Lung (tissue), 17 donors: ENCODE measurements at places on chromosomes 7 and 10. TPM values are rescaled to one million over a fixed set of nuclear protein-coding genes. Genes with fewer than 3 reads are reported as not detected.

GRCh38 chr7:143497008-143497795, 19.5 kb downstream of the TAS2R41 start:
- no peak overlapping the region for H3K27ac ChIP-seq
- H3K4me1 ChIP-seq: no peaks in the 10 kb centered on the region
- DNase-seq: no peak
- H3K27me3 ChIP-seq: no peaks in the 10 kb centered on the region
- no peaks in the 10 kb centered on the region for H3K36me3 ChIP-seq

Gene HGF
- total RNA-seq: 17.9 TPM

GRCh38 chr7:98879198-98879978, 1.1 kb downstream of the TRRAP start:
- peaks cover 7% of the 10 kb centered on the region for H3K4me1 ChIP-seq
- peak overlapping the region; percentile 99 for H3K4me3 ChIP-seq
- no peaks in the 10 kb centered on the region for H3K27me3 ChIP-seq
- peaks cover 17% of the 10 kb centered on the region for H3K36me3 ChIP-seq
- H3K27ac ChIP-seq: peak overlapping the region; percentile 100

DNA sequence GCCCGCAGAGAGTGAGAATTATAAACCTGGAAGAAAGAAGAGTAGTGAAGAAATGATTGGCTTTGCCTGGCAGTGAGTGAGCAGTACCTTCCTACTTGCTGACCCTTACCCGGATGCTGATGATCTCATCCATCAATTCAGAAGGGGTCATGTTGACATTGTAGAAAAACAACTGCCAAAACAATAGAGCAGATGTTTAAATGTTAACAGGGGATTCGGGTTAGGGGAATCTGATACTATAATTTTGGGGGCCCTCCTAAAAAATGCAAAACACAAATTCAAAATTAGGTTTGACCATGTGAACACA, 78.1 kb downstream of the MYOF start:
- H3K4me3 ChIP-seq: no peak overlapping the region
- no peak overlapping the region for H3K27ac ChIP-seq
- H3K27me3 ChIP-seq: no peaks in the 10 kb centered on the region
- H3K36me3 ChIP-seq: peaks cover 23% of the 10 kb centered on the region
- peaks cover 2% of the 10 kb centered on the region for H3K4me1 ChIP-seq

Gene GATA3
- total RNA-seq: 3.4 TPM

GRCh38 chr10:77784856-77785255, 141.7 kb downstream of the DLG5 start:
- no peaks in the 10 kb centered on the region for H3K27me3 ChIP-seq
- no peak overlapping the region for H3K4me3 ChIP-seq
- peaks cover 9% of the 10 kb centered on the region for H3K36me3 ChIP-seq
- no peaks in the 10 kb centered on the region for H3K4me1 ChIP-seq
- no peak for DNase-seq

- no peaks in the 10 kb centered on the region for H3K4me1 ChIP-seq
- no peak overlapping the region for H3K27ac ChIP-seq
- DNase-seq: no peak
- H3K36me3 ChIP-seq: no peaks in the 10 kb centered on the region
- no peaks in the 10 kb centered on the region for H3K27me3 ChIP-seq
These were observed 7.0 kb downstream of the NEURL1 start for GRCh38 chr10:103500481-103500880.

GRCh38 chr10:31020209-31020608, 11.5 kb downstream of the ZNF438 start:
- no peak overlapping the region for H3K27ac ChIP-seq
- peak; percentile 58 for DNase-seq
- H3K36me3 ChIP-seq: no peaks in the 10 kb centered on the region

DNA sequence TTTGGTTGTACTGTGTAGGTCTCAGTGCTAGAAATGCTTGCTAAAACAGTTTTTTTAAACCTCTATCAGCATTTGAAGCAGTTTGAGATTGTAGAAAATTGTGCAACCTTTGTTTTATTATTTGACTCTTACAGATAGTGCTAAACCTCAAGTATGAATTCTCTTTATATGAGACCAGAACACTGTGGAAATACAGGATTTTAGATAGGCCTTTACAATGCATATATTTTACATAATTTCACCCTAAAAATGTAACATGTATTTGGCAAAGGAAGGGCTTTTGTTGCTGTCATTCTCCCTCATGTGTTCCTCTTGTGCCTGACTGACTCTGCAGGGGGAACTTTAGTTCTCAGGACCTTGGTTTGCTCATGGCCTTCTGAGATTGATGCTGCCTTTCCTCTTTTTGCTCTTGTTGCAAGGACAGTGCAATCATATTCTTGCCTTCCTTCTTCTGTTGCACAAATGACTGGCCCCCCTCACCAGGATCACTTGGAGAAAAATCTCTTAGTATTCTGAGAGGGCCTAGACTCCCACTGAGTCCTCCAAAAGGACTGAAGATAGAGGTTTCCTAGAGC, 188.7 kb downstream of the PPP1R9A start:
- H3K36me3 ChIP-seq: no peaks in the 10 kb centered on the region
- no peak overlapping the region for H3K4me3 ChIP-seq

GRCh38 chr7:66950763-66951162, 29.7 kb downstream of the TMEM248 start:
- H3K4me1 ChIP-seq: no peaks in the 10 kb centered on the region
- no peak for DNase-seq
- peaks cover 30% of the 10 kb centered on the region for H3K36me3 ChIP-seq
- H3K27ac ChIP-seq: no peak overlapping the region
- H3K27me3 ChIP-seq: no peaks in the 10 kb centered on the region

Gene TAS2R3
- total RNA-seq: 13.0 TPM

DNA sequence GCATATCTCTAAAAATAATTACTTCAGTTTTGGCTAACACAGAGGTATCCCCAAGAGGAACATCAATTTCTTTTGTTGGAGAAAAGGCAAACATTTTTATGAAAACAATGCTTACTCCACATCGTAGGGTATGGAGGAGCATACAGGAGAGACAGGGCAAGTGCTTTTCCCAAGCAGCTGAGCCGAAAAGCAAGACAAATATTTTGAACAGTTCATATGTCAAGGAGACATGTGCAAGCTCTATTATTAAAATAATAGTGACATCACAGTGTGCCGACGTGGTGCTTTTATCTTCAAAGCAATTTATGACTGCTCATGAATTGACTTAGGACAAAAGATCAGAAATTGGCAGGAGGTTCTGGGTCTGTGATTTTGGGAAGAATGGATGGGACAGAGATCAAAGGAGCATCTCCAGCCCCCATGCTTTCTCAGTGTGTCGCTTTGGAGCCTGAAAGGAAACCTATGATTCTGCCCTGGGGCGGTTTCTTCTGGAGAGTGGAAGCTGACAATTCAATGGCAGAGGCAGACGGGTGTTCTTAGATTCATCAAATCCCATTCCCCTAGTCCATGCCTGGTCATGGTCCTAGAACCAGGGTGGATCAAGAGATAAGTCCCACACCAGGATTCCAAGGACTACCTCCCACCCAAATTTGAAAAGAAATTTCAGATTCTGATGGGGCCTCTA, 97.1 kb downstream of the JCAD start:
- H3K27me3 ChIP-seq: no peaks in the 10 kb centered on the region
- H3K27ac ChIP-seq: no peak overlapping the region
- no peak overlapping the region for H3K4me3 ChIP-seq
- peak; percentile 11 for DNase-seq
- no peaks in the 10 kb centered on the region for H3K4me1 ChIP-seq
- H3K36me3 ChIP-seq: no peaks in the 10 kb centered on the region

GRCh38 chr10:33005322-33006301, 47.6 kb upstream of the ITGB1 start:
- no peaks in the 10 kb centered on the region for H3K27me3 ChIP-seq
- H3K4me1 ChIP-seq: peaks cover 10% of the 10 kb centered on the region
- peak; percentile 79 for DNase-seq
- no peaks in the 10 kb centered on the region for H3K36me3 ChIP-seq
- no peak overlapping the region for H3K4me3 ChIP-seq
- H3K27ac ChIP-seq: peak overlapping the region; percentile 84

- H3K27me3 ChIP-seq: peaks cover 2% of the 10 kb centered on the region
- no peaks in the 10 kb centered on the region for H3K36me3 ChIP-seq
- H3K4me1 ChIP-seq: peaks cover 13% of the 10 kb centered on the region
- H3K4me3 ChIP-seq: no peak overlapping the region
These were observed 89.3 kb downstream of the BEND7 start for GRCh38 chr10:13439313-13440184.

Gene SLIT1
- total RNA-seq: 0.74 TPM

GRCh38 chr7:108586274-108586710, 16.6 kb downstream of the DNAJB9 start:
- no peaks in the 10 kb centered on the region for H3K27me3 ChIP-seq
- no peak overlapping the region for H3K27ac ChIP-seq
- no peak for DNase-seq
- H3K4me1 ChIP-seq: no peaks in the 10 kb centered on the region
- H3K4me3 ChIP-seq: no peak overlapping the region
- H3K36me3 ChIP-seq: no peaks in the 10 kb centered on the region

Gene SYT15B
- total RNA-seq: 59.8 TPM

DNA sequence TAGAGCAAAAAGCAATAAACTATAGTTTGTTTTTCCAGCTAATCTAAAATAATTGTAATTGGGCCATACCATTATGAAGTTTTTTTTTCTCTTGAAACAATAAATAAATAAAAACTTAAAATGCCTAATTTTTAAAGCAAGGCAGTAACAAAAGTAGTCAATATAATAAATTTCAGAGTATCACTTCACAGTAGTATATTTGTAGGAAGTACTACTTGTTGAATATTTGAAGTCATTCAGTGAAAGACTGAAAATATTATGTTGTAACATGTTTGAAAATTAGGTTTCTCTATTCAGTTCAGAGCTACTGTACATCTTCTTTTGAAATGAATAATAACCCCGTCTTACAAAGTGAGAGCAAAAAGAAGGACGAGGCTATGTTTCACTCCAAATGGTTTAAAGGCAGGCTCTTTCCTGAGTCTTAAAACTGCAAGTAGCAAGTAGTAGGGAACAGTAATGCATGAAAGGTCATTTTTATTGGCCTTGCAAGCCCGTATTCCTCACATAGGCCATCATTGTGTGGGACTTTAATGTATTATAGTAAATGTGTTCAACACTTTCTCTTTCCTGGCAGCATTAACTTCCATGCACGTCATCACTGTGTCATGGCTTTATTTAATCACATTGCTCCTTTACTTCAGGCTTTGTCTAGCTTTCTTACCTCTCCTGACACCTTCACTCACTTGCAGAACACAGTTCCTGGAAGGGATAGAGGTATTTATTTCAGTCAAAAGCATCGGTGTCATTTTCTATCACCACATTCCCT, 141.4 kb downstream of the VTI1A start:
- H3K4me3 ChIP-seq: no peak overlapping the region
- H3K27ac ChIP-seq: no peak overlapping the region
- H3K4me1 ChIP-seq: no peaks in the 10 kb centered on the region
- peak; percentile 21 for DNase-seq

- no peak overlapping the region for H3K4me3 ChIP-seq
- no peaks in the 10 kb centered on the region for H3K27me3 ChIP-seq
- DNase-seq: peak; percentile 72
- no peak overlapping the region for H3K27ac ChIP-seq
- H3K36me3 ChIP-seq: no peaks in the 10 kb centered on the region
These were observed 19.9 kb upstream of the MAP3K8 start for GRCh38 chr10:30413996-30414576.

GRCh38 chr7:128710481-128710880, 28.7 kb upstream of the CALU start:
- no peaks in the 10 kb centered on the region for H3K4me1 ChIP-seq
- H3K27me3 ChIP-seq: no peaks in the 10 kb centered on the region
- H3K27ac ChIP-seq: no peak overlapping the region
- no peak overlapping the region for H3K4me3 ChIP-seq
- no peaks in the 10 kb centered on the region for H3K36me3 ChIP-seq
- no peak for DNase-seq

DNA sequence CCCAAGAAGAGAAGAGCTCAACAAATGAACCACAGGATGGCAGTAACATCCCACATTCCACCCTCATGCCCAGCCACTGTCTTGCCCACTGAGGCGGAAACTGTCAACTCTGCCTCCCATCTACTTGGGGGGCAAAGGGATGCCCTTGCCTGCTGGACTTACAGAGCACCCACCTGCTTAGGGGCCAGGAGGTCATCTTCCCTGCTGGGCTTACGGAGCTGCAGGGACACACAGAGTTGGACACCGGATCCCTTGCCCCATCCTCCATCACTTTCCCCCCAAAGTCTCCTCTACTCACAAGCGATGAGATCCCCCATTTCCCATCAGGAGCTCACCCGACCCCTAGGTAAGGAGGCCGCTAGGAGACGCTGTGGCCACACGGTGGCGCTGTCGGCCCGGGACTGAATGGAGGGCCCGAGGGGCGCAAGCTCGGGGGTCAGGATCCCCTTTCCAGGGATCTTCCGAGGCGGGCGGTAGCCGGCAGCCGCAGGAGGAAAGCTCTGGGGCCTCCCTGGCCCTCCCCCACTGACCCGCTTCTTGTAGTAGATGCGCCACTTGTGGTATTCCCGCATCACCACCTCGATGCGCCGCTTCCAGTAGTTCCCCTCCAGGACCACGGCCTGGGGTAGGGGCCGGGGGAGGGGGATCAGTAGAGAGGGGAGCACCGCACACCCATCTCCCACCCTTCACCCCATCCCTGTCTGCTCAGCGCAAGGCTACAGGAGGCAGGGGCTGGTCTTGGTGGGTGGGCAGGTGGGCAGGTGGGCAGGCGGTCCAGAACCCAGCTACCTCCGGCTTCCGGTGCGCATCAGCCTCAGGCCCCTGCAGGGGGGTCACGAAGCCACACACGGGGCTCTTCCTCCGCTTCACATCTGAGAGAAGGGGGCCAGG, 17.3 kb downstream of the MLXIPL start:
- no peak overlapping the region for H3K4me3 ChIP-seq
- H3K4me1 ChIP-seq: no peaks in the 10 kb centered on the region
- no peaks in the 10 kb centered on the region for H3K36me3 ChIP-seq
- no peak overlapping the region for H3K27ac ChIP-seq
- DNase-seq: peak; percentile 59
- H3K27me3 ChIP-seq: peaks cover 4% of the 10 kb centered on the region

DNA sequence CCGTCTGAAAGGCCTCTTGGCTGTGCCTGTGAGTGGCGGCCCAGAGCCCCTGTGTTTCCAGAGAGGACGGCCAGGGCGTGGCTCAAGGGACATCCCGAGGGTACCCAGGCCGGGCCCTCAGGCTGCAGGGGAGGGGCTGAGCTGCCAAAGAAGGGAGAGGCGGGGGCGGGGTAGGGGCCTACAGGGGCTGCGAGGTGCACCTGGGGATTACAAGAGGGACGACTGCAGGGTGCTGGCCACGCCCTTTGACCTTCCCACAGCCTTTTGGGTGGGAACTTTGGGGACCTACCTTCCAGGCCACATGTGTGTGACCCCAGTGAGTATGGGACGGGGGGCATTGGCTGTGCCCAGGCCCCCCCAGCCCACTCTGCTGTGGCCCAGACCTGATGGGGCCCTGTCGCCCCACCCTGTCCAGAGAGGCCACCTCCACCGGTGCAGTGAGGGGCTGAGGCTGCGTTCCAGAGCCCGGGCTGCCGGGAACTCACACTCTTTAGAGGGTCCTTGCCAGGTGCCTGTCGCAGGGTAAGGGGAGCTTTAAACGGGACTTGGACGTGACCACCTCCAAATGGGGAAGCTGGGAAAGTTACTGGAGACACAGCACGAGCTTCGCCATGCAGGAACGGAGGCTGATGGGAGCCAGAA, 19.0 kb upstream of the NKX6-2 start:
- H3K27ac ChIP-seq: no peak overlapping the region
- H3K27me3 ChIP-seq: peaks cover 5% of the 10 kb centered on the region
- H3K4me1 ChIP-seq: no peaks in the 10 kb centered on the region
- DNase-seq: no peak
- no peak overlapping the region for H3K4me3 ChIP-seq
- no peaks in the 10 kb centered on the region for H3K36me3 ChIP-seq
